ENCODE measurements at places on chromosomes 4 and X. TPM values are rescaled to one million over a fixed set of nuclear protein-coding genes. Genes with fewer than 3 reads are reported as not detected.

DNA sequence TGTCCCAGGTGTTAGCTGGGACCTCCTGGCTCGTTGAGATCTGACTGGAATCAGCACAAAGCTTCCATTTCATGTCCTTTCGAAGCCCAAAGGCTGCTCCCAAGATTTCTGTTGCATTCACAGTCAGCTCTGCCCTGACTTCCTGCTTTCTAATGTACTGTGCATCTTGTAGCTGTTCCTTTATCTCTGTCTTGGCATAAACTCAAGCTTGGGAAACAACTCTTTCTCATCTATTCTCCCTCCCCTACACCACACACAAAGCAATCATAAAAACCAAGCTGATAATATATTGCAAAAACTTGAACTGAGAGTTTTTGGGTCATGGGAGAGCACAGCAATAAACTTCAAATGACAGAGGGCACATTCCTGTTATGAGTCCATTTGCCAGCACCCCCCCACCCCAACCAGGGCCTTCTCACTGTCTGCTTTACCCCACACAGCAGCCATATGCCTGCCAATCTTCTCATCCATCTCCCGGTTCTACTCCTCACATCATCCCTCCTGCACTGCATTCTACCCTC, 76.3 kb downstream of the SYNPO2 start:
- peaks cover 18% of the 10 kb centered on the region for H3K4me1 ChIP-seq
- no peak for DNase-seq
- no peaks in the 10 kb centered on the region for H3K27me3 ChIP-seq
- no peak overlapping the region for H3K27ac ChIP-seq
- H3K4me3 ChIP-seq: no peak overlapping the region
- no peaks in the 10 kb centered on the region for H3K36me3 ChIP-seq

DNA sequence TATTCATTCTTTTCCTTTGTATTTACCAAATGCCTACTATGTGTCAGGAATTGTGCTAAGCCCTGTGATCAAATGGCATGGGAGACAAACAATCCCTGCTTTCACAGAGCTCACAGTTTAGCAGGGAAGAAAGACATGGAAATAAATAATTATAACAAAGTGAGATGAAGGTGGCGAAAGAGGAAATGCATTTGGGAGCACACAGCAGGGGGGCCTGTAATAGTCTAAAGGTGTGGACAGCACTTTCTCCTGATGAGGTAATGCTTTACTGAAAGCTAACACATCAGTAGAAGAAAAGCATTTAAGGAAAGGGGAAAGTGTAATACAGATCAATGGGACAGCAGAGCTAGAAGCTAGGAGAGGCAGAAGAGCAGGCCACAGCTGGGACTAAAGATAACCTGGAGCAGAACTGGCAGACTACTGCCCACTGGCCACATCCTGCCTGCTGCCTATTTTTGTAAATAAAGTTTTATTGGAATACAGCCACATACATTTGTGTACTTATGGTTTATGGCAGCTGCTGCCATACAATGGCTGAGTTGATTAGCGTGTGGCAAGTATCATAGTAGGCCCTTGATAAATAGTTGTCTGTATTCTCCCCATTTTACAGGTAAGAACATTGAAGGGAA, 67.1 kb upstream of the TAPT1 start:
- no peak overlapping the region for H3K27ac ChIP-seq
- peaks cover 9% of the 10 kb centered on the region for H3K4me1 ChIP-seq
- H3K27me3 ChIP-seq: no peaks in the 10 kb centered on the region
- DNase-seq: no peak
- no peaks in the 10 kb centered on the region for H3K36me3 ChIP-seq
- H3K4me3 ChIP-seq: no peak overlapping the region

The PRRG1 gene
- total RNA-seq: 16.3 TPM

- no peaks in the 10 kb centered on the region for H3K27me3 ChIP-seq
- no peaks in the 10 kb centered on the region for H3K36me3 ChIP-seq
- DNase-seq: no peak
- H3K4me1 ChIP-seq: no peaks in the 10 kb centered on the region
Observed at GRCh38 chrX:85327060-85327333, 52.5 kb downstream of the POF1B start.
